ENCODE measurements at places on chromosomes 5 and 9.

- DNase-seq = no peak
These were observed 80.0 kb downstream of the RANBP17 start for GRCh38 chr5:170941788-170942187.

- no peak for DNase-seq
These were observed 9.3 kb downstream of the KIAA1191 start for GRCh38 chr5:176352116-176352878.

GRCh38 chr5:130166839-130167490 lies 262.7 kb downstream of the CHSY3 start:
- no peak for DNase-seq

DNA sequence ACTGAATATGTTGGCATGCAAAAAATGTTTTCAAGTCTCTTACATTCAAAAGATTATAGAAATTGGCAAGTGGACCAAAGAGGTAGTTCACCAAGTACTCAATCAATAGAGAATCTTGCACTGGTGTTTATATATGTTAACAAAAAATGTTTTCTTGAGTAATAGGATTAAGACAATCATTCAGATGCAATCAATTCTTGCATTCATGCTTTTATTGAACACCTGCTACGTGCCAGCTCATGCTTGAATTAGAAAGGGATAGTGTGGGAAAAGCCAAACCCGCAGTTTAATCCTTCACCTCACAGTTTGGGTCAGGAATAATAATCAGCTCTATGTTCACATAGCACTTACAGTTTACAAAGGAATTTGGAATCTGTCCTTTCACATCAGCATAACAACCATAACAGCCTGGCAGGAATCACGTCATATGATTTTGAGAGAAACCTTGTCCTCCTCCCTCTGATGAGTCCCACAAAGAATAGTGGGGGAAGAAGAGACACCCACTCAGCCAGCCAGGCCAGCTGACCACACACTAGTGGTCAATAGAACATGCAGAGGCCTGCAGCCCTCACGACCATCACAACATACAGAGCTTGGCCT lies 36.8 kb upstream of the FRRS1L start:
- no peak for DNase-seq

GRCh38 chr9:25442526-25442925 lies 235.7 kb downstream of the TUSC1 start:
- DNase-seq = no peak

- DNase-seq = no peak
These were observed 5.4 kb downstream of the SYK start for GRCh38 chr9:90807006-90807405.

GRCh38 chr5:60945813-60946187 lies 795 bp downstream of the NDUFAF2 start:
- DNase-seq = no peak

GRCh38 chr9:77876590-77876989 lies 155.0 kb downstream of the GNAQ start:
- no peak for DNase-seq

DNA sequence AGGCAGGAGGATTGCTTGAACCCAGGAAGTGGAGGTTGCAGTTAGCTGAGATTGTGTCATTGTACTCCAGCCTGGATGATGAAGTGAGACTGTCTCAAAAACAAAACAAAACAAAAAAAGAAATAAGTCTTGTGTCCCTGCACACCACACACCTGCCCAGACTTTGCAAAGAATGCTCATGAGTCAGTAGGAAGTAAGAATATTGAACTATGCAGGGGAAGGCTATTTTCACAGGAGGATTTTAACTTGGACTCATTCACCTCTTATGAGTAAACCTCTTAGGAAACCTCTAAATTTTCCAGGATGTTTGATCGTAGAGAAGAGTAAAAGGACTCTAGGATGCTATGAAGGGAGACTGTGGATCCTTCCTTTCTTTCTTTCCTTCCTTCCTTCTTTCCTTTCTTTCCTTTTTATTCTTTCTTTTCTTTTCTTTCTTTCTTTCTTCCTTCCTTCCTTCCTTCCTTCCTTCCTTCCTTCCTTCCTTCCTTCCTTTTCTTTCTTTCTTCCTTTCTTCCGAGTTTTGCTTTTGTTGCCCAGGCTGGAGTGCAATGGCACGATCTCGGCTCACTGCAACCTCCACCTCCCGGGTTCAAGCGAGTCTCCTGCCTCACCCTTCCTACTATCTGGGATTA lies 96.7 kb upstream of the CLINT1 start:
- DNase-seq = no peak

- no peak for DNase-seq
These were observed 47.2 kb downstream of the GLDC start for GRCh38 chr9:6598249-6598725.

DNA sequence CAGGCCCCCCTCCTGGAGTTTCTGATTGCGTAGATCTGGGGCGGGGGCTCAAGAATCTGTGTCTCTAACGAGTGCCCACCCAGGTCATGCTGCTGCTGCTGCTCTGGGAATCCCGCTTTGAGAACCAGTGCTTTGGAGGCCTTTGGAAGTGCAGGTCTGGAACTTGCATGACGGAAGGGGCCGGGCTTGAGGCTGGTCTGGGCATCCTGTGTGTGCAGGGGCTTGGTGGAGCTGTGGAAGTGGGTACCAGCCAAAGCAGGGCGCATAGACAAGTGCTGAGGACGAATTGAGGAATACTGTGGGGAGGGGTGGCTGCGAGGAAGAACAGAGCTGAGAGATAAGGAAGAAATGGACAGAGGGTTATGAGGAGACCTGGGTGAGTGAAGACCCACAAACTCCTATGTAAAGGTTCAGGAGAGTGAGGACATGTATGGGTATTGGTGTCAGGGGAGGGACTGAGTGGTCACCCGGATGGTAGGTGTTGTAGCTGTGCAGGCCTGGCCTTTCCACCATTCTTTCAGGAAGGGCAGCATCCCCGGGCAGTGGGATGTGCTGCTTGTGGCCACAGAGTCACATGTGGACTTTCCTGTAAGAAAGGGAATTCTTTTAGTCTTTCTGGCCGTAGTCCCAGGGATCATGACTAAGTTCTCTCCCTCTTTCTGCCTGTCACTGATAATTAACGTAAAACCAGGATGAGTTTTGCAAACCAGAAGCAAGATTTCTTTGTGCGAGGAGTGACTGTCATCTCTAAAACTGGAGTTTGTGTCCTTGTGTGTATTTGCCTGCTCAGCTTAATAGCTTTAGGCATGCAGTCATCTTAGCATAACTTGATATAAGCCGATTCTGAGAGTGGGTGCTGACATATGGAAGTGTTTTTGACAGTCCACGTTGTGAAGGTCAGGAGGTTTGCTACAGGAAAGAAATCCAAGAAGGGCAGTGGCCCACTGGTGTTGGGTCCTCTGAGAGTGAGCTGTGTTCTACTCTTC lies 43.3 kb upstream of the TJP2 start:
- DNase-seq = no peak

GRCh38 chr9:6078382-6079105 lies 63.1 kb upstream of the RANBP6 start:
- no peak for DNase-seq

DNA sequence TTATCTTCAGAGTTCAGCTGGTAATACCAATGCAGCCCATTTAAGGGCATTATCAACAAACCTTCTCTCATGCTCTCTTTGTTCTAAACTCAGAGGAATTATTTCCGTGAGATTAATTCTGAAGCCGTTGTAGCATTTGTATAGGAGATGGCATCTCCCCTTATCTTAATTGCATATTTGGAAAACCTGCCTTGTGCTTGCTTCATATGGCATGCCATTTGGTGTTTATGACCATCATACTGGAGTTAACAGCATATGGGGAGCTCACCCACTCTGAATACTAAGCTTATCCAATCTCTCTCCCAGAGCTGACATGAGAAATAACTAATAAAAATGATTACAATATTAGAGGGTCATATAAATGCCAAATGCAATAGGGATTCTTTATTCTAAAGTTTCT lies 243.2 kb downstream of the BRINP1 start:
- no peak for DNase-seq

DNA sequence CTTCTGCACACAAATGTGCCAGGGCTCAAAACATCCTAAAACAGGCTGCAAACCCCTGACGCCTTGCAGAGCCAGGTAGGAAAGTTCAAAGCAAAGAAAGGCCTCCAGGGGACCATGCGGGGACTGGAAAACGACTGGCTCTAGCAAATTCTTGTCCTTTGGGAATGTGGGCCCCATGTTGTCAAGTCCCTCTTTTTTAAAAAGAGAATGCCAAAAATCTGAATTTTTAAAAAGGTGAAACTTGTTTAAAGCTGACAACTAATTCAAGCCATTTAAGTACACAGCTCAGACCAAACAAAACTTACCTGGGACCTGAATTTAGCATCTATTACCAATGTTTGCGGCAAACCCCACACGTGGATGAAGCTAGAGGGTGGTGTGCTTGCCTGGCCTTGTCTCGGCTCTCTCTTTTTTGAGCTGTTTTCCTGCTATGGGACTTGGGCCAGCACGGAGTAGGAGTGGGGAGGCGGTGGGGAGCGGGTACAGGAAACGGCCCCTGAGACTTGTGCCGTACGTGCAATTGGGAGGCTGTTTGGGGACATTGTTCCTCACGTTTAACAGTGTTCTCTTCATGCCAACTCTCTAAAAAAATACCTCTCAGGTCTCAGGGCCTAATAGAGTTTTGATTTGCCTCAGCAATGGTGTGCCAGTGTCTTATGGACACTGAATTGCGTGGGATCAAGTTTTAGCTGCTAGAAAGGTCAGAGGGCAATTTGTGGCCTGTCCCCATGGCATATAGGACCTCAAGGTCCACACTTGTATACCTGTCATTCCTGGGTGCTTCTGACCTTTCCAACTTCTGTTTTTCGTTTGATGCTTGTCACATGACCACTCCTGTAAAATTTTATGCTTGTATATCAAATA lies 15.1 kb upstream of the PHF19 start:
- no peak for DNase-seq

GRCh38 chr9:68719847-68720246 lies 14.8 kb downstream of the PIP5K1B start:
- DNase-seq = no peak

- DNase-seq = no peak
These were observed 1.0 kb downstream of the ANKH start for GRCh38 chr5:14870337-14871213.

DNA sequence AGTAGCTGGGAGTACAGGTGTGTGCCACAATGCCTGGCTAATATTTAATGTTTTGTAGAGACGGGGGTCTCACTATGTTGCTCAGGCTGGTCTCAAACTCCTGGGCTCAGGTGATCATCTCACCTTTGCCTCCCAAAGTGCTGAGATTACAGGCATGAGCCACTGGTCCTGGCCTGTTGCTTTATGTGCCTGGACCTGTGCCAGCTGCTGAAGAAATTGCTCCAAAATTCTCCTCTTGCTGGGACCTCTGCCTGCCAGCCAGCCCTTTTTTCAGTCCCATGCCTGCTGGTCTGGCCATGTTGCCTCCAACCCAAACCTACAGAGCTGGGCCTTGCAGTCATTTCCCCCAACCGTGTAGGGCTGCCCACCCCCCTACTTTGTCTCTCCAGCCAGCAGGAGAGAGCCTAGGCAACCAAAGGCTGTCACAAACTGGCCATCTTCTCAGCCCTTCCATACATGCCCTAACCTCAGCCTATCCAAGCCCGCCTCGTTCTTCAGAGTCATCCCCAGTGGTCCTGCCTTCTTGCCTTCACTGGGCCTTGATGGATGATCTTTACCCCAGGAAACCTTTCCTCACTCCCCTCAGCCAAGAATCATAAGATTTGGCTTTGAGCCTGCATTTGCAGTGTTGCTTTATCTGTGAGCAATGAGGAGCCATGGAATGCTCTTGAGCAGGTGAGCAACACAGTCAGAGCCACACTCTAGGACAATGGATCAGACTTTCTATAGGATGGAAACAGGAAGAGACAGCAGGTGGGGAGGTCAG lies 27.4 kb upstream of the SYNPO start:
- no peak for DNase-seq

GRCh38 chr9:95317119-95317892 lies at the start of gene FANCC:
FANCC (minus strand) TSS chr9:95317709; CDS start chr9:95249291, 68,418 bp downstream.
- peak; percentile 79 for DNase-seq

DNA sequence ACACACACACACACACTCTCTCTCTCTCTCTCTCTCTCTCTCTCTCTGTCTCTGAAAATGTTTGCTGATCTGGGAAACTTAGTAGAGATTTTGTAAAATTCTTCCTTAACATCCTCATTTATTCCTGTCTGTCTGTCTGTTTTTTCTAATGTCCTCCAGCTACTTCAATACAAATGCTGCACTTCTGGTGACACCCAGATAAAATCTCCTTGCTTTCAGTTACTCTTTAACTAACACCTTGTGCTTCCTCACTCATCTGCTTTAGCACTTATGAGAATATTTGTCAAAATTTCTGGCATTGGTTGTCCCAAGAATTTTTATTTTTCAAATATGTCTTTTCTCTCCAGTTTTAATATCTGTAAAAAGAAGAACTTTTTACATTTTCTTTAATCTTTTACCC lies 35.0 kb upstream of the ARRDC3 start:
- DNase-seq = no peak

DNA sequence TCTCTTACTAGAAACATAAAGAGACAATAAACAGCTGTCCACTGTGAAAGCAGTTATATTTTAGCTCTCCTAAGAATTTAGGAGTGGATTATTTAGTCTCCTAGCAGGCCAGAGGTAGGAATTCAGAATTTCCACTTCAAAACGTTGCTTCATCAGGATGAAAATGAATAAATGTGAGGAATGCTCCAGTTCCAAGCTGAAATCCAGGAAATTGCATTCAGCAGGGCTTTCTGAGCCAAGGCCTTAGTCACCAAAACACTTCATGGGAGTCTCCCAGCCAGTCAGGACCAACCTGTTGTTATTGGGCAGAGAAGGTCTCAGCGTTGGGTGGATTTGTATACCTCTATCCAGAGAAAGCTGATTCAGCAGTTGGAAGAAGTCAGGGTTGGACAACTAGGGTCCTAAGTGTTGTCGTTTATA lies 1040.3 kb downstream of the TLE1 start:
- no peak for DNase-seq

DNA sequence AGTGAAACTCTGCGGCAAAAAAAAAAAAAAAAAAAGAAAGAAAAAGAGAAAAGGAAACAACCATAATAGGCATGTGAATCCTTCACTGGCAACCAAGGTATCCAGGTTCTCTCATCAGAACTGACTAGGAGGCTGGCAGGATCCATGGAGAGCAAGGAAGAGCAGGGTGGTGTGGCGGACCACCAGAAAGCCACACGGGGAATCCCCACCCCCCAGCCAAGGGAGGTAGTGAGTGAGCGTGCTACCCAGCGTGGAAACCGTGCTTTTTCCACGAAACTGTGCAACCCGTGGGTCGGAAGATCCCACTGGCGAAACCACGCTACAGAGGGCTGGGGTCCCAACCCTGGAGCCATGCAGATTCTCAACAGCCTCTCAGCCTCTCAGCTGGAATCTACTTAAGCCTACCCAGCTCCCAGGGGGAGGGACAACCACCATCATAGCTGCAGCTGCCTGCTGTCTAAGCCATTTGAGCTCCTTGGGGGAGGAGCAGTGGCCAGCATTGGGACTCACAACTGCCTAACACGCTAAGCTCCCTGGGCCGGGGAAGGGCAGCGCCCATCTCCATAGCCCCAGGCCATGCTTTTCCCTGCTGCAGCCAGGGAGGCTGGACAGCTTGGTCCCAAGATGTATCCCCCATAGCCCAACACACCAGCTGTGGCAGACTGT lies 91.6 kb downstream of the PRELID2 start:
- DNase-seq = no peak
